ENCODE measurements at places on chromosomes 2 and 18.

DNA sequence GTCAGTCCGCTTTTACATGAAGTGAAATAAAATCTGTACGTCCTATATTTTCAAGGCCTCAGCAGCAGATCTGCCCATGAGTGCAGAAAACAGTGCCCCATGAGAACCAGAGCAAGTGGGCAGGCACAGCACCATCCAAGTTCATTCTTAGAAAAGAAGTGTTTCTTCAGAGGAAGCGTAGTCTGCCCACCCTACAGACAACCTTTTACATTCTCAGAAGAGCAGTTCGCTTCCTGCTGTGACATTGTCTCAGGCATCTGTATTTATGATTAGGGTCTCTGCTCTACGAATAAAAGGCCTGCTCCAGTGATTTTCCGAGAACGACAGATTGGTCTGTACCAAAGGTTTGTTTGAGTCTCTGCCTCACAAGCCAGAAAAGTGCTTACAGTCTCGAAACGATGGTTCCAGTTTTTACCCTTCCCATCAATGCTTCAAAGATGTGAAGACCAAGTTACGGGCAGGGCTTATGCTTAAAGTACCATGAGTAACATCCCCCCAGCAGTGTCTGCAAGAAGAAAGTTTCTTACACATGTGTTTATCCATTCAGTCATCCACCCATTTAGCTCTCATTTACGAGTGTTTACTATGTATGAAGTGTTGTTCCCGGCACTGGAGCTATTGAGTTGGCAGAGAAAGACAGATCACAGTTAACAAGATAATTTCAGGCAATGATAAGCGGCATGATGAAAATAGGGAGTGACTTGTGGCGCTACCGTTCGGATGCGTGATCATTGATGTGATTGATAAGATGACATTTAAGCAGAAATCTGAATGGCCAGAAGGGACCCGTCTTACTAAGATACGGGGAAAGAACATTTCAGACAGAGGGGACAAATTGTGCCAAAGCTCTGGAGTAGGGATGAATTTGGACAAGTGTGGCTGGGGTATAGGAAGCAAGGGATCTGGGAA lies 31.4 kb upstream of the CTLA4 start:
- DNase-seq, result no peak

DNA sequence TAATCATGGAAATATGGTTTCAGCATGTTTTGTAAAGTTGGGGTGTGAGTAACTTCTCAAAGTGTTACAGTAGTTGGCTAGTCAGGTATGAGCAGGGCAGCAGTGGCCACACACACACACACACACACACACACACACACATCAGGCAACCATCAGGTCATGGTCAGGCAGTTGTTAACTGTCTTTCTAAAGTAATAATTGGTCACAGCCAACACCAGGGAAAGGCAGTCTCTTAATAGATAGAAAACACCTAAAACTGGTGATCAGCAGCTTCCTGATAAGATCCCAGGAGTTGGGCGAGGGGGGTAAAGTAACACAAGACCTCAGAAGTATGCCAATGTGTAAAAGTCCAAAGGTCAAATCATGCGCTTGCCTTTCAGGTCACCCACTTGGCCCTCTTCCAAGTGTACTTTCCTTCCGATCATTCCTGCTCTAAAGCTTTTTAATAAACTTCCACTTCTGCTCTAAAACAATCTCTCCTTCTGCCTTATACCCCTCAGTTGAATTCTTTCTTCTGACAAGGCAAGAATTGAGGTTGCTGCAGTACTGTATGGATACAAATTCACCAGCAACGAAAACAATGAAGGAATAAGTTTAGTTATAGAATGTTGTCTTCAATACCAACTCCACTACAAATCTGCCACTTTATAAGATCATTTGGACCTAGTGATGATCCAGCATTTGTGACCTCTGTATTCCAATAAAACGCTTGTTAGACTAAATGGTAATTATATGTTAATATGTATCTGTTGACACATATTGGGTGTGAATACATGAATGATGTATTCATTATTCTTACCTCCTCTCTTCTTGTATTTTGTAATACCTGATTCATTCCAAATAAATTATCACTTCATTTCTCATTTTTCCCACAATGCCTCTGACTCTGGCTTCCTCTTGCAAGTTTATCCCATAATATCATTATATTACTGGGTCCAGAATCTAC lies 254.3 kb downstream of the METTL4 start:
- DNase-seq, result no peak

DNA sequence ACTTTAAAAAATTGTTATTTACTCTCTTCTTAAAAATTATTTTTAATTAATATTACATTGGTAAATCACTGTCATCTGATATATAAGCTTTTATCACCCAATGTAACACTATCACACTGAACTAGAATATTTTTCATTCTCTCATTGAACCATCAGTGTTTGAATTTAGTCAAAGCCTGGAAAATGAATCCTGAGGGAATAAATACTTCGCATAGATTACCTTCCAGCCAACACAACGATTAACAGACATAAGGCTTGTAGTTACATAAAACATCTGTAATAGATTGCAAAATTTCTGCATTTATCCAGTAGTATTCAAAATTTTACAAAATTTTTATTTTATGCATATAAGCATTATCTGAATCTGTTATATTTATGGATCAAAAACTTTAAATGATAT lies 314.9 kb downstream of the ERBB4 start:
- DNase-seq, result no peak

- no peak for DNase-seq
Observed at GRCh38 chr2:170923799-170924198, 5.3 kb upstream of the GORASP2 start.

DNA sequence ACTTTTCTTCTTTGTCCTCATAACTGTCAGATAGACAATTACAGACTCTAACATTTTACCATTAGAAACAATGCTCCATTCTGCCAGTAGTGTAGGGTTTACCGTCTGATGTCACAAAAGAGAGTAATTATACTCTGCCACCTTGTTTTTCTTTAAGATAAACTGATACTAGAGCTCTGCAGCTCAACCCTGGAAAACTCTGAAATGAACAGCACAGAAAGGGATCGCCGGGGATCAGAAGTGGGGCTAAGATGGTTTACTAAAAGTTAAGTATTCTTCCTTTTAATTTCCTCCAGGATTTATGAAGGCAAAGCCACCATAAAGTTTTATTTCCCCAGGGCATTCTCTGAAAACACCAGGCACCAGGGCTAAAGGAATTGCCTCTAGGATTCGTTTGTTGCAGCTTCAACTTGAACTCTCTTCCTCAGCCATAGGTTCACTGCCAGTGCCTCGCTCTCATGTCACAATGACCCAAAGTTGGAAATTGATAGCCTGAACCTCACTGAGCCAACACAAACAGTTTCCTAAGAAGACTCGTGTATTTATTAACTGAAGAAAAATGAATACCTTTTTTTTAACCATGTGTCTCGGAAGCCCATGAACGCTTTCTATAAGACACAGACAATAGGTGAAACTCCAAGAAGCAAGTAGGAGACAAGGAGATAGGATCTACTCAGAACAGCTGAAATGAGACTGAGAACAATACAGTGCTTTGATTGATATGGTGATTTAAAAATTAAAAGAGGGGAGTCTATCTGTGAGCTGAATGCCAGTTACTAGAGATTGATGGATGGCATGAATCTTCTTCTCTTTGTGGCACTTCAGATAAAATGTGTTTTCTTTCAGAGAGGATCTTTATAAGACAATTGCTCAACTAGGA lies 121.5 kb upstream of the SPATS2L start:
- no peak for DNase-seq

DNA sequence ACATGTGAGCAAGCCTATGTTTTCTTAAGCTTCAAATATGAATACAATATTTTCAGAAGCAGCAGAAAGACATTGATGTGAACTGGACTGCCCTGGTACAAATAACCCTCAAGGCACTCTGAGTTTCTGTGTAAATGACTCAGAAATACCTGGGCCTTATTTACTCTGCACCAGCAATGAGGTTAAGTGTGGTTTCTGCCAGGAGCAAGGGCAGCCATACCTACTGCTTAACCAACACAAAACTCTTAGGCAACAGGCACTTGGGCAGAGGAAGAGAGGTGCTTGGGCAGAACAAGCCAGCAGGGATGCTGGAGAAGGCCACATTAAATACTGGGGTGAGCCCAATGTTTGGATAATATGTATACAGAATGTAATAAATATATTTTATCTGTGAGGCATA lies 29.4 kb upstream of the ARL5A start:
- no peak for DNase-seq

DNA sequence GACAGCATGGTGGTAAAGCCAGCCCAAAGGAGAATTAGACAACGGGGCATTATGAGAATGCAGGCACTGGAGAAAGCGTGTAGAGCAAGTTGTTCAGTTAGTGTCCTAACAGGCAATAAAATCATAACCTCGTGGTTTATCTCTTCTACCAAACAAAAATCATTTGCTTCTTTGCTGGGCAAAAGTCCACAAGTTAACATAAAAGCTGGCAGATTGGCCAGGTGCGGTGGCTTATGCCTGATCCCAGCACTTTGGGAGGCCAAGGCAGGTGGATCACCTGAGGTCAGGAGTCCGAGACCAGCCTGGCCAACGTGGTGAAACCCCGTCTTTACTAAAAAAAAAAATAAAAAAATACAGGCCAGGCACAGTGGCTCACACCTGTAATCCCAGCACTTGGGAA lies 364.1 kb downstream of the SETBP1 start:
- no peak for DNase-seq

DNA sequence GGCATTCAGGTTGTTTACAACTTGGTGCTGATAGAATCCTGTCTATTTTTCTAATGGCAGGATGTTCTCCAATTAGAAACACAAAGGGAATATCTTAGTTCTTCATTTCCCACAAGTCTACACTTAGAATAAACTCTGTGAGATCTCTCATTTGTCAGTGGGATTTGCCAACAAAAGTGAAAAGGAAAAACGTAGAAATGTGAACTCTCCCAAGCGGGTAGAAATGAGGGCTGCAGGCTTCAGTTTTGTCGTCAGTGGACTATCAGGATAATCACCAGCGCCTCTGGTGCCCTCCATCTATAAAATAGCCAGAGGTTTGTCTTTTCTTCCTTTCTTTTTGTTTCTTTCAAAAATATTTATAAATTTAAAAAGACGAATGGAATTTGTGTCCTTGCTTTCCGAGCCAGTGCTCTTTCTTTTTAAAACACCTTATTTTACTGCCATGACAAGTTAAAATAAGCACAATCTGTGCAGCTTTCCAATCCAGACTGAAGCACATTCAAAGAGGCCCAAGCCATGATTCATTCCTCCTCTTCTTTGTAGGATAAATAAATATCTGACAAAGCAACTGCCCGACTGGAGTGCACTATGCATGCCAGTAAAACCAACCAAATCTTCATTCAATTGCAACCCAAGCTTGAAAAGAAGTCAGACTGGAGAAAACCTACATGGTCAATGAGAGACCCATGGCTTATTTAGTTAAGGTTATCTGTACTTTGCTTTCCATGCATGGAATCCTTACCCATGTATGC lies 185.8 kb downstream of the ANKRD44 start:
- DNase-seq, result no peak

DNA sequence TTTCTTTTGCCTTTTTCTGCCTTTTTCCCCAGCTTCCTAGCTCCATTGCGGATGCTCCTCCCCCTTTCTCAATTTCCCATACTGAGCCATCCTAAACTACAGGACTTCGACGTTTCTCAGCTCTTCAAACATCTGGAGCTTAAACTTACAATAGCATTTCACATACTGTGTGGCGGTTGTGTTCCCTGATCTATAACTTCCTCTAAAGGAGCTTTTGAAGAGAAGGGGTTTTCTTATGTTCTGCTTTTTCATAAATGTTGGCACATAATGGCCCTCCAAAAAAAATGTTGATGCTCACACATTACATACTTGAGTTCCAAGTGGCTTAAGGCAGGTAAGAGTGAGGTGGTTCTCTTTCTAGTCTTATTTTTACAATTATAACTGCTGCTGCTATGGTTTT lies 87.4 kb downstream of the RNF144A start:
- no peak for DNase-seq

- no peak for DNase-seq
Observed at GRCh38 chr2:11907190-11907589, 160.8 kb downstream of the LPIN1 start.
